ENCODE measurements at places on chromosomes 5 and 9.

- DNase-seq, result no peak
These were observed 22.9 kb downstream of the LIFR start for GRCh38 chr5:38533286-38534155.

GRCh38 chr5:72523960-72524582, 16.9 kb upstream of the ZNF366 start:
- DNase-seq, result no peak

DNA sequence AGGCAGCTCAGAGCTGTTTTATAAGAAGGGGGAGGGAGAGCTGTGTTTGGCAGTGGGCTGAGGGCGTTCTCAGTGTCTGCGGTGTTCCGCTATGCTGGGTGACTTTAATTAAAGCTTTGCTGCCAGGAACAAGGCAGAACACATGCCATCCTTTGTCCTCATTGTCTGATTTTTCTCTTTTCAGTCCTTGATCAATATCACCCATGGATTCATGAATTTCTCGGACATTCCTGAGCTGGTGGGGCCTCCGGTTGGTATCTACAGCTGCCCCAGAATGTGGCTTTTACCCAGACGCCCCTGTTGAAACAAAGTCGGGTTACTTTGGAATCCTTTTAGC, 66.5 kb upstream of the TGFBR1 start:
- DNase-seq, result no peak

GRCh38 chr5:88081877-88082276, 186.8 kb downstream of the TMEM161B start:
- DNase-seq, result no peak

GRCh38 chr5:123647066-123647465, 135.1 kb downstream of the CSNK1G3 start:
- DNase-seq, result no peak

GRCh38 chr9:96553070-96553469, 66.6 kb downstream of the CDC14B start:
- DNase-seq, result no peak

DNA sequence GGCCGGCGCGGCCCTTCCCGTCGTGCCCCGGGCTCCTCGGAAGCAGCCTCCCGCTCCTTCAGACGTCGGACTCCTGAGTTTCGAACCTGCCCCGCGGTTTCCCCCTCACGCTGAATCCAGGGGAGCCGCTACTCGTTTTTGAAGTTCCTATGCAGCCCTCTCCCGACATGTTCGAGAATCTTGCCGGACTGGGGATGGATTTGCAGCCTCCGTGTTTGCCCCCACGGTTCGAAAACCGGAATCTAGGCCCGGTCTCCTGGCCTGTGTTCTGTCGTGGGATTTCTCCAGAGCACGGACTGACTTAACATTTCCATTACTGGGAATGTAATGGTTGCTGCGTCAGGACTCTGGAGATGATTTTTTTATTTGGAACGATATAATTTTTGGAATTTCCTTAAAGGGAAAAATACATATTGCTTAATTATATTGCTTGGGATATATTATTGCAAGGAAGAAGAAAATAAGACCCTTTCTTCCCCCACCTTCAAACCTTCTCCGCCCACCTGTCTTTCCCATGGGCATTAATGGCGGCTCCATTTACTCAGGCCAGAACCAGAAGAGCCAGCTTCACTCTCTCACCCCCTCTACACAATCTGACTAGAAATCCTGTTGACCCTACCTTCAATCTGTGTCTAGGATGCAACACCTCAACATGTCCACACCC, 8.5 kb upstream of the MGAT1 start:
- DNase-seq, result no peak

GRCh38 chr9:98099898-98100297, 19.1 kb downstream of the TRIM14 start:
- DNase-seq, result no peak

DNA sequence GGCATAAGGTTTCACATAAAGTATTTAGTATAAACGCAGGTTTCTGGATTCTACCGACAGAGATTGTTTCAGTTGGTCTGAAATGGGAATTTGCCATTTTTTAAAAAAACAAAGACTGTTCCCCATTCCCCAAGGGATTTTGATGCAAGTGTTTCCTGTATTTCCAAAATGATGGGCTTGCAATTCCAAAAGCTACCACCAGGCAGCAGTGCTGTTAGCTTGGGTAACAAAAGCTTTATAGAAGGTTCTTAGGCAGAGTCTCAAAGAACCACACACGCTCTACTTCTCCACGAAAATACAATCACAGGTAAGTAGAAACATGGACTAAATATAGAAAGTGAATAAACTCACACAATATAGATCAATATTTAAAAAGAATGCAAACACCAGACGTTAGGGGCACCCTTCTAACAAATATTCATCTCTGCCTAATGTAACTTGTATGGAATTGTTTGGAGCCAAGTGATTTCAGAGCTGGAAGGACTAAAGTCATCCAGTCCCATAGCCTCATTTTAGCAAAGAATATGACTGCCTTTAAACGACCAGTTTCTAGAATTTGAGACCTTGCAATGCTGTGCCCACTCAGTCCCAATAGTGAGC, 154.3 kb downstream of the SPOCK1 start:
- DNase-seq, result no peak

- DNase-seq, result no peak
These were observed 781 bp downstream of the FOXD1 start for GRCh38 chr5:73447530-73448462.

DNA sequence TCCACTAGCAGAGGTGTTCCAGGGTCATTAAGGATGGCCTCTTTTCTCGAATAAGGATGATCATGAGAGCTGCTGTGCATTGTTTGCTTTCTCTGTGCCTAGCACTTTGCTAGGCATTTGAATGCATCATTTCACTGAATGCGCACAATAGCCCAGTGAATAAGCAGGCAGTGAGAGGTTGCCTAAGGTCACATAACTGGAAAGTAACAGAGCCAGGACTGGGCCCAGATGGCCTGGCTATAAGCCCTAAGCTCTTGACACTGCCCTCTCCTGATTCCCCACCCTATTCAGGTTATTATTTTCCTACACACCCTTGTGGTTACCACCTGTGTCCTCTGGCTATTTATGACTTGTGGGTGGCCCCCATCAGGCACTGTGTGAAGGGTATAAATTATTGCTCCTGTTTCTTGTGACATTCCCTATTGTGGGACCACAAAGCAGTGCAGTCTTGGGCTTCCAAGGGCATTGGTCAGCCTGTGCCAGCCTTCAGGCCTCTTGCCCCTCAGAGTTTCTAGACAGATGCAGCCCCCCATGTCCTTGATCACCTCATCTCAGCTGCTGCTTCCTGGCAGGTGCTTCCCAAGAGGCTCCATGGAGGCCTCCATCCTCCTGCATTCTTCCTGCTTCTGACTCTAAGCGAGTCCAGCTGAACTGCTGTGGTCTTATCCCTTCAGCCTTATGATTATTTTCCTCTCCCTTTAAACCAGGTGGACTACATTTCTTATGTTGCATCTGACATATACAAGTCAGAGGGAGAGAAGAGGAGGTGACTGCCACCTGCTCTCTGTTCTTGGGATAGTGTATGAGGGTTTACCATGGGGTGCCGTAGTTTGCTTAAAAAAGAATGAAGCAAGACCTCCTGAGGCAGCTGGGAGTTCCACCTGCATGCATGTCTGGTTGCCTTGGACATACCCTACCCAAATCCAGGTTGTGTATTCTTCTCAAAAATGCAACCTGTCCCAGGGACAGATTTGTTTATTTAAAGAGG, 47.6 kb downstream of the ANGPTL2 start:
- DNase-seq, result no peak

- no peak for DNase-seq
These were observed 140.1 kb upstream of the MOCS2 start for GRCh38 chr5:53249529-53250200.

GRCh38 chr5:176654856-176655255, 7.6 kb downstream of the TSPAN17 start:
- DNase-seq, result no peak

DNA sequence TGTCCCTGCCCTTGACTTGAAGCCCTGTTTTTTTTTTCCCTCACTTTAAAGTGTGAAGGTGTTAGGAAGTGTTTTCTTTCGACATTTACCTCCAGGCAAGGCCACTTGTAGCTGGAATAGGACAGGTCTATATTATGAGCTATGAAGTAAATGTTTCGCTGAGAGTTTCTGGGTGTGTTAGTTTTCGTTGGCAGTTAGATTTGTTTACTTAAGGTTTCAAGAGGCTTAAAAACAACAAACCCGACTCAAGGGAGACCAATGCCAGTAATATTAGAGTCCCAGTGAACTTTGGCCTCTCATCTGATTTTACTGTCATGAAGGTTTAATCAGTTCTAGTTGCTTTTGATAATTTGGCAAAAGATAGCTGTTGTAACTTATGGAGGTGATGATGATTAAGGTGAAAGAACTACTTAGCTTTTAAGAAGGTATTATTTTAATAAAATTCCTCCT, 25.2 kb downstream of the OCLN start:
- no peak for DNase-seq

DNA sequence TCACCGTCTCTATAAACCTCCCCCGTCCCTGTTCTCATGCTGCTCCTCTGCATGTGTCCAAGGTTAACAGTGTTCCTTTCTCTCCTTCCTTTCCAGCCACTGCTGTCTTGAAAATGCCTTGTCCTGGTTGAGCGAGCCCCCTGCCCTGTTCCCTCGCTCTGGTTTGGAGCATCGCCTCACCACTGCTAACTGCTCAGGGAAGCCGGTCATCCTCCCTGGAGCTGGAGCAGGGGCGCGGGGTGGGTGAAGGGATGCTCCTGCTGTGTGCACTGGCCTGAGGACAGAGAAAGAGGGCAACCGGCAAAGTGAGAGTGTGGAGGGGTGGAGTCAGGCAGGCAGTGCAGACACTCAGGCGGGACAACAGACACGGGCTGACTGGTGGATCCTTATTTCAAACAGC, 19.4 kb downstream of the UBE2QL1 start:
- DNase-seq, result no peak

DNA sequence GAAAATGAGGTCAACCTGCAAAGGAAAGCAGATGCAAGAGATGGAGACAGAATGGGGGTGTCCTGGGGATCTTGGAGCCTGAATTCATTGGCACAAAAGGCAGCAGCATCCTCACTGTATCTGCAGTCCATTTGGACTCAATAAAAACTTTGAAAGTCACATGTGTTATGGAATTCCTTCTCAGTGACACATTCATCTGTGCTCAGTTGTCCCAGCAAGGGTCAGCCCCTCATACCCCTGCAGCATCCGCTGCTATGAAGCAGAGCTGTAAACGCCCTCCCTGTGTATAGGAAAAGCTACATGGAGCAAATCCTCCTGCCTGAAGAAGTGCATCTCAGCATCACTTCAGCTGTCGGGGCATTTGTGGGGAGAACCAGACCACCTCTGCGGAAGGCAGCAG, 14.5 kb upstream of the RARS1 start:
- no peak for DNase-seq

- DNase-seq, result no peak
These were observed 933 bp downstream of the NEK6 start for GRCh38 chr9:124258607-124259157.

GRCh38 chr9:126463426-126463825, 136.8 kb downstream of the MVB12B start:
- no peak for DNase-seq

- no peak for DNase-seq
These were observed 427.4 kb downstream of the CTNND2 start for GRCh38 chr5:11476866-11477265.

DNA sequence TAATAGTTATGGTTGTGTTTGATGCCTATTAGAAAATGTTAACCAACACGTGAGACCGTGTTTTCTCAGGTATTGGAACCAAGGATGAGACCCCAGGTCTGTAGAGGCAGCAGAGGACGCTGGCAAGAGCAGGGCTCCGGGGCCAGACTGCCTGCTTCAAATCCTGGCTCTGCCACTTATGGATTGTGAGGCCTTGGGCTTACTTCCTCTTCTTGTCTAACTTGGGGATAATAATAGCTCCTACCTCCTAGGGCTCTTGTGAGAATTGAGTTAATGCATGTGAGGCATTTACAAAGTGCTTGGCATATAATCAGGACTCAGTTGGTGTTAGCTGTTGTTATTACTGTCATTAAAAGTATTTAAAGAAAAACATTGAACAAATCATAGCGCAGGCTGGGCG, 85.5 kb upstream of the PITX1 start:
- DNase-seq, result no peak
